ENCODE measurements at places on chromosomes 1 and 21. TPM values are rescaled to one million over a fixed set of nuclear protein-coding genes. Genes with fewer than 3 reads are reported as not detected.

- no peak for DNase-seq
These were observed 343.2 kb downstream of the OLFM3 start for GRCh38 chr1:101653482-101653946.

DNA sequence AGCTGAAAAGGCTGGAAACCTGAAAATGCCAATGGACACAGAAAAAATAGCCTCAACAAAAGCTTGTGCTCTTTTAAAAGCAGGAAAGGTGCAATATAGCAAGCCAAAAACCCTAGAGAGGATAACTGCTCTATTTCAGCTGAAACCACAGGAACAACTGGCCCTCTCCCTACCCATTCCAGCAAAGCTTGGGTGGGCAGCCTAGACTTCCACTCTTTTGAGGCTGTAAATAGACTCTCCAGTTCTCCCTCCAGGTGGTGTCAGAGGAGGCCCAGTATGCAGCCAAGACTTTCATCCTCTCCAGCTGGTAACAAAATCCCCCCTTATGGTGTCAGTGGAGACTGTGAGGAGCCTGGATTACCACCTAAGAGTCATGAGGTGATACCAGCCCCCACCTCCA, 206.9 kb upstream of the PLD5 start:
- no peak for DNase-seq

GRCh38 chr1:246219508-246220030, 287.5 kb downstream of the SMYD3 start:
- no peak for DNase-seq

GRCh38 chr21:42578034-42578433, 64.4 kb downstream of the SLC37A1 start:
- DNase-seq: peak; percentile 72

GRCh38 chr1:39882152-39882551, 1.2 kb downstream of the TRIT1 start:
- DNase-seq: no peak

- no peak for DNase-seq
These were observed 36.0 kb downstream of the NUAK2 start for GRCh38 chr1:205285381-205286101.

- peak; percentile 96 for DNase-seq
These were observed 13.2 kb upstream of the CELA3B start for GRCh38 chr1:21963477-21964217.

- no peak for DNase-seq
These were observed 28.0 kb downstream of the ARHGAP29 start for GRCh38 chr1:94209425-94209824.

DNA sequence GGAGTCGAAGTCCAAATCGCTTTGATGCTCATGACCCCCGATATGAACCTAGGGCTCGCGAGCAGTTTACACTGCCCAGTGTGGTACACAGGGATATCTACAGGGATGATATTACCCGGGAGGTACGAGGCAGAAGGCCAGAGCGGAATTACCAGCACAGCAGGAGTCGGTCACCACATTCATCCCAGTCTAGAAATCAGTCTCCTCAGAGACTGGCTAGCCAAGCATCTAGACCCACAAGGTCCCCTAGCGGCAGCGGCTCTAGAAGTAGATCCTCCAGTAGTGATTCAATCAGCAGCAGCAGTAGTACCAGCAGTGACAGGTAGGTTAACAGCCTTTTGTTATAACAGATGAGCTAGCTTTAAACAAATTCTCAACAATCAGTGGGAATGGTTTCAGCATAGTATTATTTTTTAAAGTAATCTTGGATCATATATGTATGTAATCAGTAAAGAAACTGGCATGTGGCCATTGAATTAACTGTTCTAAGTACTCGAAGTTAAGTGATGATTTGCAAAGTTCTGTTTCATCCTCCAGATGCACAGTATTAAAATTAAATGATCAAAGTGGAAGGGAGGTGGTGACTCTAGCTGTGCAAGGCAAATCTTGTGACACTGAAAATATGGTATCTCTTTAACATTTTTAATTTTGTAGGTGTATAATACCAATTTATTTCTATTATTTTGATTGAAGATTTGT, 29.0 kb downstream of the SPEN start:
- no peak for DNase-seq

Gene NBPF10
- 2.4 TPM for total RNA-seq

Gene PGM1
- 54.2 TPM for total RNA-seq
